ENCODE measurements at places on chromosomes 2 and 18.

DNA sequence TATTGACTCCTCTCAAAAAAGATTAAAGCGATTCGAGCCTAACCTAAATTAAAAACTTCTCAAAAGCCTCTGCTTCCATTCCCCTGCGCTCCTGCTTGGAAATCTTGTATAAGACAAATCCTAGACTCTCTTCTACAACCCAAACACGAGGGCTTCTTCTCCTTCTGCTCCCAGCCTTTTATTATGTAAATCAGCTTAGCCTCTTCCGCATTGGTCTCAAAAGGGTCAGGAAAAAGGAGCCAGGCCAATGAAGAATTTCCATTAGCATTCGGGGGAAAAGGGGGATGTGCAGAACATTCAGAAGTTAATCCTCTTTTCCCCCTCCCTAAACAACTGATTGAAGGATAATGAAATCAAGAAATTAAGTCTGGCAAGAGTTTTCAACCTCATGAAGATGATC is 107.9 kb downstream of the FAM124B start:
- DNase-seq, result no peak

DNA sequence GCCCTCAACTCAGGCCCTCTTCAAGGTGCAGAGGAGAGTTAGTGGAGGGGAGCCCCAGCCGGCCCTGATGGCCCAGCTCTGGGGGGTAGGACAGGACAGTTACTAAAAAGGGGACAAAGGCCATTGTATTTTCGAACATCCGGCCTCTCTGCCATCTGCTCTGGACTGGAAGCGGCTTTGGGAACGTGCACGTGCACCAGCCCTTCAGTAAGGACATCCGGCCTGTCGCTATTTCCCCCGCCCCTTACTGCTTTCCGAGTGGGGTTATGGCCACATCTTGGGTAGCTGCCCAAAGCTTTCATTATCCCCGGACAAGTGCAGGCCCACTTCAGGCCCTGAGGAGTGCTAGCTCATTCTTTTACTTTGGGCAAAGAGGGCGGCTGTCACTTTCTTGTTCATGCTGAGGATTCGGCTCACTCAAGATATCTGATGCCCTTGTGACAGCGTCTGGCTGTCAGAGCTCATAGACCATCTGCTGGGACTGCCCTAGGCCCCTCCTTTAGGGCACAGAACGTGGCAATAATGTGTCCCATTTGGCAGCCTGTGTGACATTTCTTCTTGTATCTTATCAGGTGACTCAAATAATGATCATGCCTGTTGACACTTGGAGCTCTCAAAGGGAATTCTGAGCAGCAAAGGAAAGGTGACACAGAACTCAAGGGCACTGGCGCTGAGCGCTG is 17.5 kb downstream of the SLC4A3 start:
- peak; percentile 69 for DNase-seq

GRCh38 chr18:10245031-10245845 is 209.2 kb upstream of the APCDD1 start:
- no peak for DNase-seq

- no peak for DNase-seq
Observed at GRCh38 chr2:233012301-233012971, 620 bp downstream of the NGEF start.

DNA sequence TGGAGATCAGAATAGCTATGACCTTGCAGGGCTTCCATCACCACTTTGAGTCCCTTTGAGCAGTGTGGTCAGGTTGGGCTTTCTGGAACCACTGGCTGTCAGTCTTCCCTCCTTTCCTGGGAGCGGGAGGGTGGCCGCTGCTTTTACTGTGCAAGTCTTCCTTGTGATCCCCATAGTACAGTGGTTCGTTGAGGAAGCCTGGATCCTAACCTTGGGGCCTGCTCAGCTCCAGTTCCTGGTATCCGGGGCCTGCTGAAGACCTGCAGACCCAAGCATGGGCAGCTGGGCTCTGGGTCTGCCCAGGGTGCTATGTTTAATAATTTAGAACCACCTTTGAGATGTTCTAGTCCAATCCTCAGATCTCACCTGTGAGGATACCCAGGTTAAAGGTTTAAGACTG is 104.2 kb downstream of the CLIP4 start:
- DNase-seq, result no peak

DNA sequence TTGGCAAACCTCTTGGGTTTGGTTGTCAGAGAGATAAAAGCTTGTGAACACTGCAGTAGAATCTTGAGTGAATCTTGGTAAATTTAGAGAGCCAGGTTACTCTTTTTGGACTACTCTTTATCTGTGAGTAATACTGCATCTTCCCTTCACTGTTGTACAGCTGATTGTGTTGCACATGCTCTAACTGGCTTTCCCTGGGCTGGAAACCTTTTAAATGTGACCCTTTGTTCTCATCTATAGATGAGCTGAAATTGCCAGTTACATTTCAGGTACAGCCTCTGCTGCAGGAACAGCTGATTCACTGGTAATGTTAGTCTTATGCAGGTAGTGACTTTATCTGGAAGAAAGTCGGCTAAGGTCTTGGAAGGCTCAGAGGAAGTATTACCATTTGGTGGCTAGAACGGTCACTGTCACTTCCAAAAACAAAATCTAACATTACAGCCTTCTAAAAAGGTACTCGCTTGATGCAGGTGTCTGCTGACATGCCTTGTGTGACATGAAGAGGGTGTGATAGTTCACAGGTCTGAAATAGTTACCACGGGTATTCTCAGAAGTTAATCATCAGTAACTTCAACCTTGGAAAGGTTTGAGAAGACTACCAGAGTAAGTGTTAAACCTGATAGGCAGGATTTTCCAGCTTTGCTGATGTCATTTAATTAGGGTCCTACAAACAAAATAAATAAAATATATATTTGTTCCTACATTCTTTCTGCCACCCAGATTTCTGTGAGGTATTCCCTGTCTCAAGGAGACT is 851.1 kb downstream of the SLC4A3 start:
- DNase-seq, result no peak

- no peak for DNase-seq
Observed at GRCh38 chr18:44685296-44685695, 4.6 kb downstream of the SETBP1 start.

DNA sequence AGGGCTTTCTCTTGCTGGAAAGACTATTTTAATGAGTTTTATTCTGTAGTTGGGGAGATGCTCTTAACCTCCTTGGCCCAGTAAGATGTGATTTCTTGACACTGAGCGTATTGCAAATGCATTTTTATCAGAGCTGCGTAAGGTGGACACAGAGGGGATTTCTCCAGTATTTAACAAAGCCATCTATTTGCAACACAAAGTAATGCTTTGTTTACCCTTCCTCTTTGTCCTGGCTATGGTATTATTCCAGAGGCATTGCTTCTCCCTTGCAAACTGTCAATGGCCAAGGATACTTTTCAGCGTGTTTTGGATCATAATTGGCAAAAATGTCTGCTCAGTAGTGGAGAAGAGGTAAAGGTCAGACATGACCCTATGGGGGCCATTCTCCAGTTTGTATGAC is 90.8 kb upstream of the PIK3C3 start:
- no peak for DNase-seq

Measured in right cardiac atrium (tissue), 5 donors.